Cortex of kidney (tissue), 1 donor: ENCODE measurements at places on chromosomes 2 and 18.

DNA sequence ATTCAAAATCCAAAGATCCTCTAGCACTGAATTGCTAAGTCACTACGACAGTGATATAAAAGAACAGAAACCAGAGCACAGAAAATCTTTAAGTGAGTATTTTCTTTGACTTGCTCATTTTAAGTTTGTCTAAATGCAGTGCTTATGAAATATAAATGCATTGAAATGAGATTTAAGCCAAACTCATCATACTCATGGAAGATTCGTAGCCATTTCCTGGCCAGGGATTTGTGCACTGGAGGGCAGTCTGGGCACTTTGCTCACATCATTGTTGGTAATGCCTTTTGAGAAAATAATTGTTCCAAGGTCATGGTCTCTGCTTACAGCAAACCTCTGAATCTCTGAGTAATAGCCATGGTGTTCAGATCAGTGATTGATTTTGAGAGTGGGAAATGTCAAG lies 307.7 kb downstream of the ARHGAP15 start:
- no peak for DNase-seq

- no peak for DNase-seq
Observed at GRCh38 chr2:76667821-76668271, 854.3 kb downstream of the LRRTM4 start.

DNA sequence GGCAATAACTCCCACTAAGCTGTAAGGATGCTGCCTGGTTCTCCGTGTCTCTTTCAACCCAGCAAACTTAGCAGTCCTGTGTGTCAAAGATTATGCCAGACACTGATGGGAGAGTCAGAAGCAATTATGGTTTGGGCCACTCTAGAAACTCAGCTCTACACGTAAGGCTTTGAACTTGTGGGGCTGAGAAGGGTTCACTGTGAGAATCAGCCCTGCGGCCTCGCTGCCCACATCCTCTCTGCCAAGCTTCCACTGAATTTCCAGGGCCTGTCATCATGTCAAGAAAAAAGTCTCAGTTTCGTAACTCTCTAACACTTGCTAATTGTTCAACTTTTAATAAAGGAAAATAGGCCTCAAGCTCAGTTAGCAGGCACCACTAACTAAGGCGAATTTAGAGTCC lies 308.8 kb upstream of the LYPD1 start:
- no peak for DNase-seq

GRCh38 chr18:5429681-5430080 lies 114.1 kb downstream of the EPB41L3 start:
- DNase-seq: no peak

DNA sequence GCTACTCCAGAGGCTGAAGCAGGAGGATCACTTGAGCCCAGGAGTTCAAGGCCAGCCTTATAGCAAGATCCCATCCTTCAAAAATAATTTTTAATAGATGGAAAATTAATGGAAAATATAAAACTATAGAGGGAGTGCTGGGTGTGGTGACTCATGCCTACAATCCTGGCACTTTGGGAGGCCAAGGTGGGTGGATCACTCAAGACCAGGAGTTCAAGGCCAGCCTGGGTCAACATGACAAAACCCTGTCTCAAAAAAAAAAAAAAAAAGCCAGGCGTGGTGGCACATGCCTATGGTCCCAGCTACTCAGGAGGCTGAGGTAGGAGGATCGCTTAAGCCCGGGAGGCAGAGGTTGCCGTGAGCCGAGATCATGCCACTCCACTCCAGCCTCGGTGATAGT lies 48.0 kb downstream of the AP1S3 start:
- DNase-seq: no peak

DNA sequence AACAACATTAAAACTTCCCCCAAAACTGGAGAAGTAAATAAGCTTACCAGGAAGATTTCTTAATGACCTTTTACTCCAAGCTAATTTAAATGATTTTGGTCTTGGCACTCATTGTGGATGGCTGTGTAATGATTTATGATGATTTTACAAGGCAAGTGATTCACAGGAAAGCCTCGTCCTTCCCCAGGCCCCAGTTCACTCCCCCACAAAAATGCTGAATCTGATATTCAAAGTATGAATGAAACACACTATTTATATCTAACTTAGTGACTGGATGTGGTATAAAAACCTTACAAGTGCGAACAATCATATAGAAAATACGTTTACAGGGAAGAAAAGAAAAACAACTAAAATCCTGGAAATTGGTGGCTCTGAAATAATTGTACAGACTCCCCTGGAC lies 49.8 kb downstream of the ZNF516 start:
- no peak for DNase-seq

- DNase-seq: no peak
Observed at GRCh38 chr2:207149249-207150213, 16.2 kb downstream of the KLF7 start.

GRCh38 chr2:72579591-72580180 lies 246.1 kb downstream of the EXOC6B start:
- no peak for DNase-seq

DNA sequence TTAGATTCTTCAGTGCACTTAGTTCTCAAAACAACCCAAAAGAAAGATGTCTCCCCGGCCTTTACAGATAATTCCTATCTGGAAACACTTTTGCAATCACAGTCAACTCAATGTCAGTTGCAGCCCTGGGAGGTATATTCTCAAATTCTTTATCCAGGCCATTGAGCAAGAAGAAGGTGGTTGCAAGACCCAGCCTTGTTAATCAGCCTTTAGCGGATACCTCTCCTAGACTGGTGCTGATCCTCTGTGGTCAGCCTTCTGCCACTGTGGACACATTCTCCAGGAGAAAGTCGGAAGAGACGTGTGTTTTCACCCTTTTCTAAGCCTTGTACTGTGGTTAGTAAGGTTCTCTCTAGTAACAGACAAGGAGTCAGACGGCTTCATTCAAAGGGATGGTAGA lies 7.8 kb upstream of the FZD7 start:
- no peak for DNase-seq

DNA sequence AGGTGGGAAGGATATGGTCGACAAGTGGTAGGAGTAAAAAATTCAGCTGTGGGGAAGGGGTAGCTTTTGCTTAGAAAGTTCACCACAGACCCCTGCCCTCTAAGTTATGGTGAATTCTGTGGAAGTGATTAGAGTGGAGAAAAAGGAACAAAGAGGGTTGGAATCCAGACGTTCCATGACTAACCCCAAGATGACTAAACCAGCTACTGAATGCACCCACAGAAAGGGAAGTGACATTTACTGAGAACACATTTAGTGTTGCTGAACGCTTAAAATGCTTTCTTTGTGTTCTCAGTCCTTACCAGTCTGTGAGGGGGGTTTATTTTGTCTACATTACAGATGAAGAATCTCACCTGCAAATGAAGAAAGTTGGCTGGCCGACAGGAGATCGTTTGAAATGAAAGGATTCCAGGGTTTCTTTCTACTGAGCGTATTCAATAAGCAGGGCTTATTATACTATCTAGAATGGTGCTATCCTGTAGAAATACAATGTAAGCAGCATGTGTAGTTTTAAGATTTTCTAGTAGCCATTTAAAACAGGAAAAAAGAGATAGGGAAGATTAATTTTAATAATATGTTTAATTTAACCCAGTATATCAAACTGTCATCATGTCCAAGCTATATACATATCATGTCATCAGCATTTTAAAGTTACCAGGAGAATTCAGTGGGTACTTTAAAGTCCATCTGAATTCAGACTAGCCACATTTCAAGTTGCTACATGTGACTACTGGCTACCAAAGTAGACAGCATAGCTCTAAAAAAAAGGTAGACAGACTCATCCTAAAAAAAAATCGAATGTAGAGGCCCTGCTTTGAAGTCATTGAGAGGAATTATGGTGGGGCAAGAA lies 60.1 kb downstream of the LIMS1 start:
- DNase-seq: no peak

DNA sequence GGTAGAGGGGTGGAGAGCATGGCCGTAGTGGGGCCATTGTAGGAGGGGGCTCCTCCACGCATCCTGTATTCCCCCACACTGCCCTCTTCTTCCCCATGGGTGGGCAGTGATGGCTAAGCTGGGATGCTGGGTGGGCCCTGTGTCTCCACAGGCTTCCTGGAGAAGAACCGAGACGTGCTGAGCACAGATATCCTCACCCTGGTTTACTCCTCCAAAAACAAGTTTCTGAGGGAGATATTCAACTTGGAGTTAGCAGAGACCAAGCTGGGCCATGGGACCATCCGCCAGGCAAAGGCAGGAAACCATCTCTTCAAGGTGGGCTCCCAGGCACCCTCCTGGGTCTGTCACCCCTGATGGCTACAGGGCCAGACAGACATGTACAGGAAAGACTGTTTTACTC lies 52.8 kb downstream of the MYO7B start:
- no peak for DNase-seq

GRCh38 chr2:74183878-74184277 lies 5.2 kb upstream of the MOB1A start:
- no peak for DNase-seq

DNA sequence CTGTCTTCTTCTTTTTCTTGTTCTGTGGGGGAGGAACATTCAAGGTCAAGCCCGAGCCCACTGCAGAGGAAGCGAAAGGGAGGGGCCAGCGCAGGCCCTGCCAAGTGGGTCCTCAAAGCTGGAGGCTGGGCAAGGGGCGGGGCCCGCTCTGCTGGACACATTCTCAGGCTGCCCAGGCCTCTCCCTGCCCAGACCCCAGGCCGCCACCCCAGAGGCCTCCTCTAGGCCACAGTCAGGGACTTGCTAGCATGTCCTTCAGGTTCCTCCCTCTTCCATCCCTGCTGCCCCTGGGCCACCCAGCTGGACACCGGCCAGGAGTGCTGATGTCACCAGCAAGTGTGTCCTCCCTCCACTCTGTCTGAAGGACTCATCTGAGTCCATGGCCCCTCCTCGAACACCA lies 44.1 kb downstream of the KIF1A start:
- no peak for DNase-seq

DNA sequence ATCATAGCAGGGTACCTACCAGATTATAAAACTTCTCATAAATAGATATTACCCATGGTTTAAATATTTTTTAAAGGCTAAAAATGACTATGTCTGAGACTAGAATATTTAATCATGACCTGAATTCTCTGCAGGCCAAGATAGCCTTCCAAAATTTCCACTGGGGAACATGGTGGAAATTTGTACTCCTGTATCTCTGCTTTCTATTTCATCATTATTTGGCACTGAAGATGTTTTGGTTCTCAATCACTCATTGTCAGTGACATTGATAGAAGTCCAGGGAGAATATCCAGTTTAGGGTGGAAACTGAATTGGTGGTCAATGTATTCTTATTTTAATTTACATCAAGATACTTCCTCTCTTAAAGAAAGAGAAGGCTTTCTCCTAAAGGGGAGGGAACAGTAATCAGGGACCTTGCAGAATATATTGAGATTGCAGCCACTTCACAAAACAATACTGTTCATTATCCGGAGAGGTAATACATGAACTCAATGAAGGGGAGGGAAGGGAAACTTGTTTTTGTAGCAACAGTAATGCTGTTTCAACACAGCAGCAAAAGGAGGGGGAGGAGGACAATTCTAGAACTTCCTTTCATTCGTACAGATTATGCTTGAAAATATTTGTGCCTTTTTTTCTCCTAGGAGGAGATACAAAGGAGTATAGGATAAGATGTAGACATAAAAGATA lies 34.1 kb downstream of the EEF1B2 start:
- DNase-seq: no peak

DNA sequence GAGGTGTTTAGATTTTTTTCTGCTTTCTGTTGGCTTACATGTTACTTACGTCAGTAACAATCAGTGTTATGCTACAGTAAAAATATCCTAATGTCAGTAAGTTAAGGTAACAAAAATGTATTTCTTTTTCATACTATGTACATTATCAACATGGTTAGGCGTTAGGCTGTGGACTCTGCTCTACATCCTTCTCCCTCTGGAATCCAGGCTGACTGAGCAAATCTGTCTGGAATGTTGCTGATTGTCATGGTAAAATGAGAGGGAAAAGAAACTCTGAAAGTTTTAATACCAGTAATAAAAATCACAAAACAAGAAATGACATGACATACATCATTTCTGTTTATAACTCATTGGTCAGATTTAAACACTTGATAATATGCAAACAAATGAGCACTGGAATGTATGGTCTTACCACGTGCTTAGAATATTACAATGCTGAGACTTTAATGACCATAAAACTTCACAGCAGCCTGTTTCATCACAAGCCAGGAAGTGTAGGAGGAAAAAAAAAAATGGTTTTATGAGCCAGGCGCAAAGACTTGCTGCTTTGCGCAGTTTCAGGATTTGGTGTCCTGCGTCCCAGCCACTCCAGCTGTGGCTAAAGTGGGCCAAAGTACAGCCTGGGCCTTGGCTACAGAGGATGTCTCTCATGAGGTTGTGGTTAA lies 252.4 kb downstream of the FSIP2 start:
- DNase-seq: no peak

DNA sequence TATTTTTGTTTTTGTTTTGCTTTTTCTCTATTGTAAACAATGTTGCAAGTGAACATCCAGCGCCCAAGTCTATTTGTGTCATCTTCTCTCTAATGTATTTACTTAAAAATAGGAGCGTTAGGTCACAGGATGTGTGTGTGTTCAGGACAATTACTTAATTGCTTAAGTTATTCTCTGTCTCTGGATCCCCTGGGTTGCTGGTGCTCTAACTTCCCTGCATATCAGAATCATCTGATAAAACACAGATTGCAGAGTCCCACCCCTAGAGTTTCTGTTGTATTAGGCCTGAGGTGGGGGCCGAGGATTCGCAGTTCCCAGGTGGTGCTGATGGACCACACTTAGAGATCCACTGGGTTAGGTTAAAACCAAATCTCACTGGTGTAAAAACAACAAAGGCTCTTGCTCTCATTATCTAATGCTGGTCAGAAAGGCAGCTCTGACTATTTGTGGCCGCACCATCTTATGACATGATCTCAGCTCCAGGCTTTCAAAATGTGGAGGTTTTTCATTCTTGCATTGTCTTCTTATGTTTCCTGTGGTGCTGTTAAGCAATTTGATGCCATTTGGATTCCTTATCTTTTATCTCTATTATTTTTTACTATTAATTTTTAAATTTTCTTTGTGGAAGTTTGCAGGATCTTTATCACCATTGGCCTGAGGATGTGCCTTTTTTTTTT lies 87.7 kb downstream of the CLIP4 start:
- DNase-seq: no peak

DNA sequence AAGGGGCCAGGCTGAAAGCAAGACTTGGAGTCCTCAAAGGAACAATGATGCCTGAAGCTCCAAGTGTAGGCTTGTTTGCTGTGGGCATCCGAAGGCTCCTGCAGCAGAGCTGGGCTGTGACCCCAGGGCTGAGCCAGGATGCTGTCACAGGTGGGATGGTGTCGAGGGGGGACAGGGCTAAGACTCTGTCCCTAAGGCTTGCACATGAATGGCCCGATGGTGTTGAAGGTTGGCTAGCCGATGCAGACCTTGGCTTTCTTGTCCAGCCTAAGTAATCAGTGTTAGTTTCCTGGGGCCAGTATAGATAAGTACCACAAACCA lies 251.0 kb downstream of the NDUFA10 start:
- no peak for DNase-seq

DNA sequence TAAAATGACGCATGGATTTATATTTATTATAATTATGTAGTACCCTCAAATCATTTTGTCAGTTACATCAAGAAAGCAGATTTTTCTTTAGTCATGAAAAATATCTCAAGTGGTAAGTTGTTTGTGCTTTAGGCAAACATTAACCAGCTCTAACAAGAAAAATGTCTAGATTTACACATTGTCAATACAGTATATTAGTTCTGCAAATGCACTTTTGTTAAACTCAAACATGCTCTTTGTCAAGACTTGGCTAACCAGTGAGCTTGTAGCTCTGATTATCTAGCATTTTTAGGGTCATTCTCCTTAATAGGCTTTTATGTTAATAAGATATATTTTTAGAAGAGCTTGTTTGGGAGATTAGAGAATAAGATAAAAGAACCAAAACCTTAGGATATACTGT lies 32.7 kb downstream of the SCRN3 start:
- DNase-seq: no peak
